Left renal cortex interstitium (tissue), 4 donors: ENCODE measurements at places on chromosomes 2 and 18. TPM values are rescaled to one million over a fixed set of nuclear protein-coding genes. Genes with fewer than 3 reads are reported as not detected.
A peak's percentile ranks its signal among the peaks of the same experiment; 100 is the strongest.

DNA sequence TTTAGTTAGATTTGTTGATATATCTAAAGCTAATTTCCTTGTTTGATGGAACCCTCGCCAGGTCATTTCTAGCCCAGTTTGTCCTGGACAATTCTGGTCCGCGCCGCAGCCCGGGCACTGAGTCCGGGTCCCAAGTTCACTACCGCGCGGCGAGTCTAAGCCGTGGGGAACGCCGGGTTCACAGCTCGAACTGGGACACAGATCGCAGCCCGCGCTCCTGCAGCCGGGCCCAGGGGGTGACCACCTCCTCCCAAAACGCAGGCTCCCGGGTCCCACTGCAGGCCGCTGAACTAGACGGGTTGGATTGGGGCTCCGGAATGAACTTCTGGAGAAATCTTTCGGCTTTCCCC lies 681 bp downstream of the ACADL start:
- no peak for DNase-seq

The IL1R1 gene
- 28.5 TPM for polyA plus RNA-seq

The ALK gene
- 0.32 TPM for polyA plus RNA-seq

GRCh38 chr2:7759898-7760297 lies 842.7 kb downstream of the RNF144A start:
- no peak for DNase-seq

GRCh38 chr2:237170020-237170419 lies 84.3 kb downstream of the COPS8 start:
- no peak for DNase-seq

DNA sequence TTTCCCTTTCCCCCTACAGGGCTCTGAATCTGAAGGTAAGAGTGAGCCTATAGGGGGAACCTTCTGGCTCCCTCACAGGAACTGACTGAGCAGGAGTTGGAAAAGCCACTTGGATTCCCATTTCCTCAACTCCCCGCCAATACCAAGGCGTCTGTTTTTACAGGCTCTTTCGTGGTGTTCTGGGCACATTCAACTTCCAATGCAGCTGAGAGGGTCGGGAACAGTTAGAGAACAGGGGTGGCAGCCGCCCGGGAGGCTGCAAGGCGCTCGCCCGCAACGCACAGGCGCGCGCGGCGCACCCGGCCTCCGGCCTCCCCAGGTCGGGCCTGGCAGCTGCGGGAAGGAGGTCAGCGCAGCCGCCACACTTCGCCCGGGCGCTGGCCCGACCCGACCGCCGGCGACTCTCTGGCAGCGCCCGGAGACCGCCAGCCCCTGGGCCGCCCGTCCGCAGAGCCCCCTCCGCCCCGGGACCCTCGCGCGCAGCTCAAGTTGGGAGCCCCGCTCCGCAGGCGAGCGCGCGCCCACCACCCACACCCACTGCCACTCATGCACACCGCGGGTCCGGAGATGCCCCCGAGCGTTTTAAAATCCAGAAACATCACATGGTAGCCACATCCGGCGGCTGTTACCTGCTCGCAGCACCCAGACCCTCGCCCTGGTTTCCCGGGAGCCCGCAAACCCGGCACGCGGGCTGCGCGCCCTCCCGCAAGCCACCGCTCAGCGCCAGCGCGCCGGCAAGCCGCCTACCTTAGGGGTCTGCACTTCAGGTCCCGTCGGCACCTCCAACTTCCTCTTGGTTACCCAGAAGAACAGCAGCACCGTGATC lies 816 bp downstream of the GALNT14 start:
- DNase-seq, result no peak

- no peak for DNase-seq
These were observed 116.1 kb upstream of the OTX1 start for GRCh38 chr2:62934517-62934916.

GRCh38 chr2:183037553-183038340 lies 510 bp downstream of the NCKAP1 start:
- peak; percentile 28 for DNase-seq
